PC-3 (cell line): ENCODE measurements at places on chromosomes 5 and 9.
A peak's percentile ranks its signal among the peaks of the same experiment; 100 is the strongest.

GRCh38 chr5:2255915-2256690, 373.4 kb upstream of the IRX4 start:
- DNase-seq = no peak

DNA sequence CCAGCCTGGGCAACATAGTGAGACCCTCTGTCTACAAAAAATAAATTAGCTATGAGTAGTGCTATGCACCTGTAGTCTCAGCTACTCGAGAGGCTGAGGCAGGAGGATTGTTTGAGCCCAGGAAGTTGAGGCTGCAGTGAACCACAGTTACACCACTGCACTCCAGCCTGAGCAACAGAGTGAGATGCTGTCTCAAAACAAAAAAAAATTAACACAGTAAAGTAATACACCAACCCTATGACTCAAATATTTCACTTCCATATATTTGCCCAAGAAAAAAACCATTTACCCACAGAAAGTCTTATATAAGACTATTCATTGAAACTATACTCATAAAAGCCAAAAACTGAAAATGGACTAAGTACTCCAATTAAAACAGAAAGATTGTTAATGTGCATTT, 16.2 kb downstream of the SMIM23 start:
- no peak for DNase-seq

DNA sequence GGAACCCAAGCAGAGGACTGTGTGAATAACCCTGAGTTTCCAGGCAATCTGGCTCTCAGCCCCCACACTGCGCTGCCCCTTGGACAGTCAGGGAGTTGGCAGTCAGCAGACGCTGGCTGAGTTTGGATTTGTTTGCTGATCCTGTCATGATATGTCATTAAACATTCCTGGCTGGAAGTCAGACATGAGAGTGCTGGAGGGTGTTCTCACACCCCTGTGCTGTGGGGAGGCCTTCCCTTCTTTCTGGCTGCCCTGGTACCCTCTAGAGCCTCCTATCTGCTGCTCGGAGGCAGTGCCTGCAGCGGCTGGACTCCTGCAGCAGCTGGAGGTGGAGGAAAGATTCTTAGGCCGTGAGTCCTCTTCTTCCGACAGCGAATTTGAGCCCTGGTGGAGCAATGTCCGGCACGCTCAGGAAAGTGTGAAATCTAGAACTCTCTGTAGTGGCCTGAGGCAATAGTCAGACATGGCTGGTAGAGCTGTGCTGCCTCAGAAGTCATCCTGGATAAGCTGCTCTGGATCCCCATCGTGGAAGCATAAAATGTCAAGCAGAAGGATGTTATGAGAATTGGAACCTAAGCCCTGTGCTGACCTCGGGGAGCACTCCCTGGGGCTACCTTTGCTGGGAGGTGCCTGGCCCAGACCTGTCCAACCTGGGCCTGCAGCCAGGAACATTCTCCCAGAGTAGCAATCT, 72.0 kb downstream of the PDE8B start:
- peak; percentile 75 for DNase-seq

DNA sequence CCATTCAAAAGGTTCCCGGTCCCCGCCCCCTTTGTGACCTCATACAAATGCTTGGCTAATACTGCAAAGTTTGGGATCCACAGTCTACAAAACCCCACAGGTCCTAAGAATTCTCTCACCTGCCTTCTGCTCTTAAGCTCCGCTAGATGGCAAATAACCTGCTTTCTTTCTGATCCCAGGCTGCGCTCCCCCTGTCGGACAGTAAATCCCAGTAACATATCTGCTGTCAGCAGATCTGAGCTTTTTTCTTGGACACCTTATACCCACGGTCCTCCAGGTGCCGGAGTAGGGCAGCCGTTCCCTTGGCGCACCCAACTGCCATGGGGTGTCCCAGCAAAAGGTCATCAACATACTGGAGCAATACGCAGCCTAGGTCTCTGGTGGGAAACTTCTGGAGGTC, 39.0 kb upstream of the PPP1R26 start:
- no peak for DNase-seq
